K562 (cell line): ENCODE measurements at places on chromosomes 5 and 9. TPM values are rescaled to one million over a fixed set of nuclear protein-coding genes. Genes with fewer than 3 reads are reported as not detected.

The TAS2R1 gene
- not detected in 2 replicates for total RNA-seq

The PAPPA gene
- total RNA-seq: 0.13 and 0.20 TPM in 2 replicates

The LRRC19 gene
- total RNA-seq: not detected in 2 replicates

The MAMDC2 gene
- total RNA-seq: not detected in 2 replicates

The PHYHD1 gene
- total RNA-seq: 0.58 and 0.66 TPM in 2 replicates

The AGXT2 gene
- not detected in 2 replicates for total RNA-seq

The RARS1 gene
- total RNA-seq: 115 and 123 TPM in 2 replicates
